Stimulated activated CD4-positive, alpha-beta T cell treated with anti-CD3 and anti-CD28 coated beads, Interleukin-12 subunit alpha, Interleukin-12 subunit beta, amount 100 ng/mL, for 4 hours (primary cell): ENCODE measurements at places on chromosomes 12 and 14.

- no peak for DNase-seq
Observed at GRCh38 chr12:43038991-43039390, 449.4 kb upstream of the PRICKLE1 start.

DNA sequence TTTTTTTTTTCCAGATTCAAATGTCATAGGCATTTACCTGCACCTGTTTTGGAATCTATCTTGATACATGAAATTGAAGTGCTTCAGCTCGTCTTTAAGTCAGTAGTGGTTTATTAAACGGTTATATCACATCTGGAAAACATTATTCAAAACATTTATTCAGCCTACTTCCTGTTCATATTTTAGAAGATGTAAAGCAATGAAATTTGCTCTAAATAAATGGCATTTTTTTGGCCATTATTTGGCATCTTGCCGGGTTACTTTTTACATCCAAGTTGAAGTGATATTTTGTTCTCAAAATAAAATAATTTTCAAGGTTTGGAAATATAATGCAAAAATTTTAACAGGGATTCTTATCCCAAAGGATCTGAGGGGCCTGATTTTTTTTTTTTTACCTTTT lies 103.1 kb downstream of the EML1 start:
- no peak for DNase-seq

DNA sequence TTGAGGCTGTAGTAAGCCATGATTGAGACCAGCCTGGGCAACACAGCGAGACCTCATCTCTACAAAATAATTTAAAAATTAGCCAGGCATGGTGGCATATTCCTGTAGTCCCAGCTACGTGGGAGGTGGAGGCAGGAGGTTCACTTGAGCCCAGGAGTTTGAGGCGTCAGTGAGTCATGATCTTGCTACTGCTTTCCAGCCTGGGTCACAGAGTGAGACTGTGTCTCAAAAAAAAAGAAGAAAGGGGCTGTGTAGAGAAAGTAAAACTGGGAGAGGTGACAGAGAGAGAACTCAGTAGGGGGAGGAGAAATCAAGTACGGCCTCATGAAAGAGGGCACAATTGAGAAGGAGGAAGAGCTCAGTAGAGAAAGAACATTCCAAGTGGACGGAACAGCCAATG lies 12.4 kb downstream of the TECPR2 start:
- DNase-seq, result no peak

DNA sequence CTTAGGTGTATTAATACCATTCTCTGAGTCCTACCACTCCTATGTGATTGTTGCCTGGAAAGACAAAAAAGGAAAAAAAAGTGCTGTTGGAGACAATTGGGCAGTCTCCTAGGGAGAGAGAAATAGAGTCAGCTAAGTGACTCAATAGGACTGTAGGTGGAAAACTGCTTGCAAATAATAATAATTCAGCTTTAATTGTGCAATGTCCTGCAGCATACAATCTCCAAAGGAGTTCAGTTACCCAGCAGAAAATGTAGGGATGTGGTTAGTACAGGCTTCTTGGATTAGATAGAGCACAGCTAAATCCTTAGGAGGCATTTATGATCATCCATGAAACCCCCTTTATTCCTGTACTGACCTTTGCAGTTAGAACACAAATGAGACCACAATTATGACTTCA lies 3.0 kb upstream of the SRSF9 start:
- no peak for DNase-seq
